Activated CD4-positive, alpha-beta T cell treated with anti-CD3 and anti-CD28 coated beads, Interleukin-2, amount 50 U/mL, for 16 hours (primary cell): ENCODE measurements at places on chromosomes 12 and 14.

- DNase-seq: no peak
Measured at GRCh38 chr12:55034218-55034617, 14.4 kb downstream of the NEUROD4 start.

- DNase-seq: no peak
Measured at GRCh38 chr12:38961012-38961411, 55.6 kb upstream of the CPNE8 start.

DNA sequence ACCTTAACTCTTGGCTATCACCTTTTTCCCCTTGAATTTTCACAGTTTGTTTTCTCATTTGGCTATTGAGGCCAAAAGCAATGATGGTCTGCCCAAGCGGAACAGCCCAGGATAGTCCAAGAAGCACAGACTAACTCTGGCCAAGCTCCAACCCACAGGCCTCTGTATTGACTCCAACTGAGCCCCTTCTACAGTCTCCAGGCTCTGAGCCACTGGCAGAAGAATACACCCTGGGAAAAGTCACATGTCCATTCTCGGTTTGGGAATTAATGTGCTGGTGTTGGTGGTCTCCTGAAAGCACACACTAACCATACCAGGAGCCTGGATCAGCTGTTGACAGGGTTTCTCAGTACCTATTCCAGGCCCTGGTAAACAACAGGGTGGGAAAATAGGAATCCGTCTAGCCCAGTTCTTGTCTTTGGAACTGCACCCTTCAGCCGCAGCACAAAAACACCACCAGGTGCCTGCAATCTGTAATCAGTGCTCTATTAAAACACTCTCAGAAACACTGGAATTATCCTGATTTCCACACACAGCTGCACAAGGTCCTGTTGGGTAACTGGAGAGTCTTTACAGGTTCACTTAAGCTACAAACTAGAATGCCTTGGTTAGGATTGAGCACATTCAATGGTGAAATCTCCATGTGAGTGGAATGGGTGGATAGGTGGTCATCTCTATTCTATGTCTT, 63.6 kb downstream of the STXBP6 start:
- DNase-seq: no peak

GRCh38 chr12:112810235-112810917, 18.8 kb downstream of the RPH3A start:
- no peak for DNase-seq

DNA sequence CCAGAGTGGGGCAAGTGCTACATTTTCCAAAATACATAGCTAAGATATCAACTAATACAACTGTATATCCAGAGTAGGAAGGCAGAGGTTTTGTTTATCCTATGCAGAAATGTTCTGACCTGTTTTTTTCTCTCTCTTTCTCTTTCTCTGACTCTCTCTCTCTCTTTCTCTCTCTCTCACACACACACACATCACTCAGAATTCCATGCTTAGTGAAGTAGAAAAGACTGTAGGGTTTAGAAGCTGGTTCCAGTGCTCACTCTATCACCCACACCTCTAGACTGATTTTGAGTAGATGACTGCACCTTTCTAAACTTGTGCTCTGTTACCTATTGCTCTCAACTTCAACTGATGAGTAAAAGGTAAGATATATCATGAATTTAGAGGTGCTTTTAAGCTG, 356.7 kb downstream of the LRIG3 start:
- no peak for DNase-seq

GRCh38 chr14:38065106-38065762, 142.5 kb upstream of the SSTR1 start:
- DNase-seq: peak; percentile 38

GRCh38 chr12:10012630-10013330, 2.4 kb downstream of the CLEC12B start:
- DNase-seq: no peak

- DNase-seq: no peak
Measured at GRCh38 chr14:99426813-99427346, 53.8 kb downstream of the SETD3 start.

DNA sequence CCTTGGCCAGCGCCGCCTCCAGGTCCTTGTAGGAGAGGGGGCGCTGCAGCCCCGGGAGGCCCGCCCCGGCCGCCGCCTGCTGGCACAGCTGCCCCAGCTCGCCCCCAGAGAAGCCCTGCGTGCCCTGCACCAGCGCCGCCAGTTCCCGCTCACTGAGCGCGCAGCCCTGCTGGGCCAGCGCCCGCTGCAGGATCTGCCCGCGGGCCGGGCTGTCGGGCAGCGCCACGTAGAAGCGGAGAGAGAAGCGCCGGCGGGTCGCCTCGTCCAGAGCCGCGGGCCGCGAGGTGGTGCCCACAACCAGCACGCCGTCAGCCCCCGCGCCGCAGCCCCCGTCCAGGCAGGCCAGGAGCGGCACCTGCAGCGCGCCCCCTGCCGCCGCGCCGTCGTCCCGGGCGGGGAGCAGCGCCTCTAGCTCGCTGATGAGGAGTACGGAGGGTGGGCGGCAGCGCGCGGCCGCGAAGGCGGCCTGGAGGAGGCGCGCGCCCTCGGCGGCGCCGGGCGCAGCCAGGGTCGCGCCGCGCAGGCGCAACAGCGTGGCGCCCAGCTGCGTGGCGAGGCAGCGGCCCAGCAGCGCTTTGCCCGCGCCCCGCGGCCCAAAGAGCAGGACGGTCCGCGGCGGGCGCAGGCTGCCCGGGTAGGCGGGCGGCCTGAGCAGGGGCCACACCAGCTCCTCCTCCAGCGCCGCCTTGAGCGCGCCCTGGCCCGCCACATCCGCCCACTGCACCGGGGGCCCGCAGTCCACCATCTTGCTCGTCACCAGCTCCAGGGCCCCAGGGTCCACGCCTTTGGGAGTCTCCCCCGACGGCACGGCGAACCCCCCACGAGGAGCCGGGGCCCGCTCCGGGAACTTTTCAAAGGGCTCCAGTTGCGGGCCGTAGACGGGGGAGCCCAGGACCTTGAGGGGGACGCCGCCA, 27.7 kb downstream of the FIGNL2 start:
- peak; percentile 73 for DNase-seq

DNA sequence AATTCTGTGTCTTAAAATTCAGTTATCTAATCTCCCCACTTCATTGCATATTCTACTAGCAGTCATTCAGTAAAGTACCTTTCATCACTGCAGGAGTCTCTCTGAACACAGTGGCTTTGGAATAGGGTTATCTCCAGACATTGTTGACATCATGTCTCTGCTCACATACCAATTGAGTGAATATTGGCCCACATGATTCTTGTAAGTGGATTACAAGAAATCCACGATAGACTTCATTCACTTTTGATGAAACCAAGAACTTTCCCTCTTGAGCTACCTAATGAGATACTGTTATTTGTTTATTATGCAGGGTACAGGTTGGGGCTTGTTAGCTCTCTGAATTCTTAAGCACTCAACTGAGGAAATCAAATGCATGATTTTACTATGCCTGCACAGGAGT, 284.9 kb downstream of the RAD51B start:
- DNase-seq: no peak
